ENCODE measurements at places on chromosomes 16 and 17.

- DNase-seq, result no peak
Observed at GRCh38 chr16:69286941-69287713, 24.0 kb upstream of the VPS4A start.

GRCh38 chr16:88535191-88535856 is 34.9 kb upstream of the ZC3H18 start:
- no peak for DNase-seq

DNA sequence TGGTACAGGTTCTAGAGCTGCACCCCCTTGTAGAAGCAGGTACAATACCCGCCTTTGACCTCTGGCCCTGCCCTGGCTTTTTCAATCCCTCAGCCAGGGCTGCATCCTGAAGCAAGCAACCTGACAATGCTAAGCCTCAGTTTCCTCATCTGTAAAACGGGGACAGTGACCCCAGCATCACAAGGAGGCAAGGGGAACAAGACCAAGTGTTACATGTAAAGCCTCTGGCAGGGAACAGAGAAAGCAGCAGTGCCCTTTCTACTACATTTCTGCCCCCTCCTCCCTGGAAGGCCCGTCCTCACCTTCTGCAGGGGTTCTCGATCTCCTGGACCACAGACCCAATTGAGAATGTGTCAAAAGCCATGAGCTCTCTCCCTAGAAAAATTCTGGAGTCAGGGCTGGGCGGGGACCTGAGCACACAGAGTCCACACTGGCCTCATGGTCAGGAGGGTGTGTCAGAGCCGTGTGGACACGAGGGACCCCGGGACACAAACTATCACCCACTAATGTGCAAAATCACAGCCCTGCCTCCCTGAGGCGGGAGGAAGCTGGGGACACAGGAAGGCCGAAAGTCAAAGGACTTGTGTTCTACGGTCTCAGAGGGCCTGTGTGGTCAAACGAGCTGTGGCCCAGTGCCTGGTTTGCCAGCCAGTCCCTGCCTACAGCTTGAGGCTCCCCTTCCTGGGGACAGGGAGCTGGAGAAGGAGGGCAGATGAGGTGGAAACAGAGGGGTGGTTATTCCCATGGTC is 27.5 kb downstream of the LRRC75A start:
- DNase-seq, result no peak

DNA sequence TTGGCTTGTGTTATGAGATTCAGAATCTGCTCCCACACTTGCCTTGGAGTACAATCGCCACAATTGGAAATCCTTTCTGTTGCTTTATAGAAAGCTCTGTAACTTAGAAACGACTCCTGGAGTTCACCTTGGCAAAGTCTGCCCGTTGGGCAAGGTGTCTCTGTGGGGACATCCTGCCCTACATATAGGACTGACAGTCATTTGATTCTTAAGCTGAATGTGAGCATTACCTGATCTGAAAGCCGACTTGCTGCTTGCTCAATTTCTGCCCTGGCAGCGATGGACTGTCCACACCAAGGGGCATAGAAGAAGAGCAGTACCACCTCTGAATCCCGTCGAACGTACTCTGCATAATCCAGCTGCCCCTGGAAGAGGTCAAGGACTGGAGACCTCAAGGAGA is 6.9 kb downstream of the TXNDC11 start:
- no peak for DNase-seq

GRCh38 chr17:246226-246625 is 64.8 kb upstream of the DOC2B start:
- DNase-seq, result no peak

GRCh38 chr17:60959696-60960095 is 282.0 kb downstream of the BCAS3 start:
- DNase-seq, result no peak

- DNase-seq, result no peak
Observed at GRCh38 chr16:71788578-71788977, 20.1 kb downstream of the AP1G1 start.

GRCh38 chr16:450785-451512 is 25.5 kb downstream of the RAB11FIP3 start:
- DNase-seq, result no peak

- DNase-seq, result no peak
Observed at GRCh38 chr17:42563543-42563942, 1.6 kb downstream of the COASY start.

- no peak for DNase-seq
Observed at GRCh38 chr17:78137392-78138203, 7.0 kb downstream of the TMC8 start.

- no peak for DNase-seq
Observed at GRCh38 chr17:62030264-62030663, 34.8 kb downstream of the MED13 start.

DNA sequence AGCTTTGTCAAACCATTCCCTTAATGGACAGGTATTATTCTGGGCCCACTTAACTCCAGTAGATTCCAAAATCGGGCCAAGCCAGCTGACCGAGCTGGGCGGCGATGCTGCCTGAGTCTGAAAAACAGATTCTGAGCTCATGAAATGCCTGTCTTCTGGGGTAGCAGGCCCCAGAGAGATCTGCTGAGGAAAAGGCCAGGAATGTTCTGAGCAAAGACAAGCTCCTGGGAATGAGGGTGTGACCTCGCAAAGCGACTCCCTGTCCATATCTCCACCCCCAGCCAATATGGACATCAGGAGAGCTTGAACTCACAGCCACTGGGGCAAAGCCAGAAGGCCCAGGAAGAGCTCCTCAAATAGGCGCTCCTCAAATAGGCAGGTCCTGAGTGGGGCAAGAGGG is 23.7 kb downstream of the ZNF423 start:
- no peak for DNase-seq

- no peak for DNase-seq
Observed at GRCh38 chr16:31842864-31843263, 30.7 kb upstream of the ZNF267 start.

DNA sequence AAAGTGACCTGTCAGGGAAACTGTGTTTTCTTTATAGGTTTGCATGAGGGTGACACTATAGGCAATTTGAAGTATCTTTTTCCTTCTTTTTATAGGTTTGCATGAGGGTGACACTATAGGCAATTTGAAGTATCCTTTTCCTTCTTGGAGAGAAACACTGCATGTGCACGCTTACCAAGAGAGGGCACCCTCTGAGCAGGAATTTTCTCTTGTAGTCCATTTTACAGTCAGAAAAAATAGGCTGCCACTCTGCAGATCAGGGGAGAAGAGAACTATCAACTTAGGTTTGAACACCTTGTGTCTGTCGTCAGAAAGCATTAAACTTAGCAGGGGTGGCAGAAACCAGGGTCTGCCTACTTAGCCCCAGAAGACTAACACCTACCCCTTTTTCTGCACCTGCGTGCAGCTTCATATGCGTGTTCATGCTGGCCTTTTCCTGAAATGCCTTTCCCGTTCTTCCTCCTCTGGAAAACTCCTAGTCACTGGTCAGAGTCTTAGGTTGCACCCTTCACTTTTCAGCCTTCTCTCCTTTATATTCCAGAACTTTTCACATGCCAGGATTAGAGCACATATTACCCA is 16.4 kb upstream of the SMIM36 start:
- DNase-seq, result no peak

DNA sequence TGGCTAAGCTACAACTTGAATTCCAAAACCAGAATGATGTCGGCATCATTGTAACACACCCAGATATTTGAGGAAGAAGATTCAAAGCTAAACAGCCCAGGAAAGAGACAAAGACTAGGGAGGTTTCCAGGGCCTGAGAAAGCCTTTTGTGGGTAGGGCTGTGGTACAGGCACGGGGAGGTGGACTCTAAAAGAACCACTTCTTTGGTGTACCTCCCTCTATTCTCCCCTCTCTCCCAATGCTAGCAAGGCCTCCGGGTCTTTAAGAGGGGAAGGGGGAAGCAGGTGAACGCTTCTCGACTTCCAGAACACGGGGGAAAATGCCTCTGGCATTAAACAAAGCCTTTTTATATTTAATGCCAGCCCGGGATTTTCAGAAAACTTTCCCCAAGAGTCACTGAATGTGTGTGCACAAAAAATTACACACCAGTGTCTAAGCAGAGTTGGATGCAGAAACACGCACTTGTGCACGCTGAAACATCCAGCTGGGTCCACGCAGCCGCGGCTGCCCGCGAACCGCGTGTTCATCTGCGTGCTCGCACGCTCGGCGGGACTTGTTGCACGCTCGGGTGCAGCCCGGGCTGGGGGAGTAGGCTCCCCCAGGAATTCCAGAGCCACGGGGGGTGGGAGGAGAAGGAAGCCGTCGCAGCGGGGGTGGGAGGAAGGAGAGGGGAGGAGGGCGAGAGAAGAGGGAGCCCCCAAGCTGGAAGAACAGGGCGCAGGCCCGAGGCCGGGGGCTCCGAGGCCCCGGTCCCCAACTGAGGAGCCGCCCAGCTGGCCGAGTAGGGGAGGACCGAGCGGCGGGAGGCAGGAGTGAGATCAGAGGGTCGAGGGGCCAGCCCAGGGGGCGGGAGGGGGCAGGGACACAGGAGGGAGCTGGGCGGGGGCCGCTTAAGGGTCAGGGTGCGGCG is 20.1 kb upstream of the ZNF423 start:
- DNase-seq, result no peak

GRCh38 chr16:63066552-63066951 is 1030.3 kb upstream of the CDH8 start:
- DNase-seq, result no peak

DNA sequence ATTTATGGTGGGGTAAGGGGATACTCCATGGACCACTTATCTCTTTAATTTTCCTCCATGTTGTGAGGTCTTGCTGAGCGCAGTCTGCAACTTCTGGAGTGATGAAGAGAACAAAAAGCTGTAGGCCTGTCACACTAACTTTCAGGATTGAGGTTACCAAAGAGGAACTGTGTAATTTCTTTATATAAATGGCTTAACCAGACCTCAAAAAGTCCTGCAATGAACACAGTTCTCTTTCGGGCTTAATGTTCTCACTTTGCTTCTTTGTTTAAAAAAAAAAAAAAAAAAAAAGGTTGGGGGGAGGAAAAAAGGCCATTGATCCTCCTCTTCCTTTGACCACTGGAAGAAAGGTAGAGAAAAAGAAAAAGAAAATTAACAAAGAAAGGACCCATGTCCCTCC is 86.8 kb upstream of the SOX9 start:
- DNase-seq, result no peak

- DNase-seq, result no peak
Observed at GRCh38 chr17:2777242-2777867, 18.9 kb upstream of the RAP1GAP2 start.

DNA sequence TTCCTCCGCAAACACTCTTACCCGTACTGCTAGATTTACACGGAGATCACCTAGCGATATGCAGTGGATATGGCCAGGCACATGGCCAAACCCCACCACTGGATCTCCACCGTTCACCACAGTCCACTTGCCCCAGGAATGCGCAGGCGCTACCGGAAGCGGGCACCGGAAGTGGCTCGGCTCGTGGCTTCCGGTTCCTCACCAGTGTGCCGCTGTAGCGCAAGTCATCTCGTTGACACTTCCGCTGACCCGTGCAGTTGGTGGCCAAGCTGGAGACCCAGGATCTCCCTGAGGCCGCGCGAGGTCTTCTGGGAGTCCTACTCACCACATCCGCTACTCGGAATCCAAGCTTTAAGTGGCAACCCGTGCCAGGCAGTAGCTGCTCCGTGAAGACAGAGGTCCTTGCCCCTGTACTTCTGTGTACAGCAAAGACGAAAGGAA is 11.5 kb downstream of the ZNF597 start:
- DNase-seq, result no peak
